Stimulated activated CD8-positive, alpha-beta memory T cell treated with anti-CD3 and anti-CD28 coated beads, Interleukin-7, amount 100 ng/mL, for 1 hour (primary cell): ENCODE measurements at places on chromosomes 7 and 10.

GRCh38 chr7:21923658-21924057 lies 22.0 kb downstream of the CDCA7L start:
- DNase-seq: no peak

DNA sequence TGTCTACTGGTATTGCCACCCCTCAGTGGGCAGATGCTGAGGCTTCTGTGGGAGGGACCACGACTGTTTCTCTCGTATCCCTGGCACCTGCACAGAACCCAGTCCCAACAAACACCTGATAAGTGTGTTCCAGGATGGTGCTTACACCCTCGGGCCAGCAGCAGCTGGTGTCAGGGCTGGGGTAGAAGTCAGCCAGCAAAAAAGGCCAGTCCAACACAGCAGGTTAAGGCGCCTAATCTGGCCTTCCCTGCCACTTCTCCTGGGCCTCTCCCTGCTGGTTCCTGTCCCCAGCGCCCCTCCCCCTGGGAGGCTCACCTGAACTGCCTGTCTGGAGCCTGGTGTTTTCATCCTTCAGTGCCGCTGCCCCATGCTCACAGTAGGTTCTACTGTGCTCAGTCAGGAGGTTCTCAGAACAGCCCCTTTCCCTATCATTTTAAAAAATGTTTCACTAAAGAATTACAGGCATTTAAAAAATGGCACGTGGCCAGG lies 20.0 kb downstream of the PODXL start:
- no peak for DNase-seq

- no peak for DNase-seq
Observed at GRCh38 chr10:103763374-103764202, 91.8 kb downstream of the SH3PXD2A start.

DNA sequence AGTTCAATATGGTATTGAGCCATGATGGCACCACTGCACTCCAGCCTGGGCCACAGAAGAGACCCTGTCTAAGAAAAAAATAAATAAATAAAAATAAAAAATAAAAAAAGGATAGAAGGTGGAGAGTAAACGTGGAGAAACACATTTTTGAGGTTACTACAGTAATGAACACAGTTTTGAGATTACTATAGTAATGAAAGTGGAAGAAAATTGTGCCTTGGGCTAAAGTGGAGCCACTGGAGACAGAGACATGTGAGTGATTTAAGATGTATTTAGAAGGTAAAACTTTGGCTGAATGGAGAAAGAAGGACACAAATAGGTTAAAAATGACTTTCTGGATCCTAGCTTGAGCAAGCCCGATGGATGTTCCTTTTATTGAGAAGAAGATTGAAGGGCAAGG lies 76.8 kb downstream of the HGF start:
- no peak for DNase-seq

GRCh38 chr10:3528823-3529403 lies 256.1 kb downstream of the KLF6 start:
- DNase-seq: no peak

- no peak for DNase-seq
Observed at GRCh38 chr7:135159359-135160085, 11.0 kb downstream of the CYREN start.

- no peak for DNase-seq
Observed at GRCh38 chr7:143960813-143961610, 6.4 kb downstream of the OR2F1 start.

- DNase-seq: no peak
Observed at GRCh38 chr7:131967216-131967730, 410.8 kb upstream of the PODXL start.

DNA sequence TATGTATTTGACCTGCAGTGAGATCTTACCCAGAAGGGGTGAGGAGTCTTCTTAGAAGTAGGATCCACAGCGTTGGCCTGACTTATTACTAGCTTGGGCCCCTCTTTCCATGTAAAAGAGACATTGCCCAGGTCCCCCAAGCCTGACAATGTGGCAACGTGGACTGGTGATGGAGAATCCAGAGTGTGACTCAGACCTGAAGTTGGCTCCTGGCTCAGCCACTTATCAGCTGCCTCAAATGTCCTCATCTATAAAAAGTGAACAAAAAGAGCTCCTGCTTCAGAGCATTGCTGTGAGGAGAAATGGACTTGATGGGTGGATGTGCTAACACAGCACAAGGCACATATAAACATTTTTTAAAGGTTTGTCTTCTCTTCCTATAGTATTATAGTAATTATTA lies 35.4 kb upstream of the TECTB start:
- DNase-seq: no peak

- no peak for DNase-seq
Observed at GRCh38 chr10:7750222-7750621, 37.6 kb downstream of the KIN start.

- no peak for DNase-seq
Observed at GRCh38 chr7:132869166-132869861, 212.6 kb downstream of the CHCHD3 start.

- no peak for DNase-seq
Observed at GRCh38 chr7:68823996-68824780, 774.1 kb upstream of the AUTS2 start.

DNA sequence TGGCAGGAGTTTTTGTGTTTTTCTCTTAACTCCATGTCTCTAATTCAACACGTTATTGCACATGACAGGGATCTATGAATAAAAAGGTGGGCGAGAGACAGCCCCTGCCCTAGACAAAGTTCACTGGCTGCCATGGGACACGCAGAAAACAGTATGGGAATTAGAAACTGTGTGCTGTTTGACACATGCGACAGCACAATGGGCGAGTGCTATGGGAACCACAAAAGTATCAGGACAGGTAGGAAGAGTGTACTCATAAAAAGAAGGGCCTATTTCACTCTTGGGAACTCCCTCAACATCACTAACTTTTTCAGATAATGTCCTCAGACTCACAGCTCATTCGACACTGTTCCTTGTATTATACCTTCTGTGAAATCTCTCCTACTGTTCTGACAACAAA lies 45.7 kb downstream of the MINDY3 start:
- DNase-seq: no peak

GRCh38 chr7:117065571-117066150 lies 112.4 kb downstream of the ST7 start:
- DNase-seq: no peak

DNA sequence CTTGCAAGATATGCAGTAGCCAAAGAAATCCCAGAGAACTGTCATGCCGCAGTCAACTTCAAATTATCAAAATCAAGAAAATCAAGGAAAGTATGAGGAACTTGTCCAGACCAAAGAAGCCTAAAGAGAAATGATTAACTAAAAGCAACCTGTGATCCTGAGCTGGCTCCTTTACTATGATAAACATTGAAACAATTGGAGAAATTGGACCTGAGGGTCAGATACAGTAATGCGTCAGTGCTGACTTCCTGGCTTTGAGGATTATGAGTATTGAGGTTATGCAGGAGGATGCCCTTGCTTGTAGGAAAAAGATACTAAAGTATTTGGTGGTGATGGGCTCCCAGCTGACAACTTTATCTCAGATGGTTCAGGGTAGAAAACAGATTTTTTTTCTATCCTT lies 324.7 kb upstream of the AKR1E2 start:
- no peak for DNase-seq

DNA sequence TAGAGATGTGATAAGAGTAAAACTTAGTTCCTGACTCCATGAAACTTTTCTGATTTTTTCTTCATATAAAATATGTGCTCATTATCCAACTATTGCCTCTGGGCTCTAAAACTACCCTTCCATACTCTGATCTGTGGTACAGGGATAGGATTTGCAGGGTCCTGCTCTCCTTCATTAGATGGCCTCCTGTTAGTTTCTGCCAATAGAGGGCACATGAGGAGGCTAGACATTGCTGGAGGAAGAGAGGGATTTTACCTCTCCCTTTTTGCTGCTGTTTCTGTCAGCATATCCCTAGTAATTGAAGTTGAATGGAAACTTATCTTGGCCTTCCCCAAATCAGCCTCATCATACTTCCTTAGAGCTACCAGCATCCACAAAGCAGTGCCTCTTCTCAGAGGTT lies 269.4 kb downstream of the NXPH1 start:
- DNase-seq: no peak

GRCh38 chr7:84108119-84108518 lies 86.5 kb downstream of the SEMA3A start:
- DNase-seq: no peak

GRCh38 chr7:17668122-17668521 lies 272.2 kb downstream of the SNX13 start:
- no peak for DNase-seq

DNA sequence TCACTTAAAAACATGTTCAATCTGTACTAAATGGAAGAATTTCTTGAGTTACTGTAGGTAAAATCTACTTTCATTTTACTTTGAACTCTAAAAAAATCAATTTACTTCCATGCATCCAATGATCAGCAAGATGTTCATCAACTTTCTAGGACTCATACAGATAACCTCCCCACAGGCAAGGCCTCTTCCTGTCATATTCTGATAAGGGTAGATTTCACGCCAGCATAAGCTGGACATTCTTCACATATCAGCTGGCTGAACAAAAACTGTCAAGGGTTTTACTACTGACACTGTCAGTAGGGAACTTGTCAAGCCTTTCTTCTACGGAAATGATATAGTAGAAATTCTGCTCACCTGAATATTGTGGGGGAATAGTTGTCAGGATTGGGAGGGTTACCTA lies 244.9 kb downstream of the THSD7A start:
- DNase-seq: no peak
